ENCODE measurements at places on chromosomes 1 and 21. TPM values are rescaled to one million over a fixed set of nuclear protein-coding genes. Genes with fewer than 3 reads are reported as not detected.

The TRIM46 gene
- 6.2 TPM for total RNA-seq

The HPDL gene
- 7.8 TPM for total RNA-seq

The AZIN2 gene
- total RNA-seq: 3.6 TPM

The CHD5 gene
- 0.22 TPM for total RNA-seq

The IL22RA1 gene
- total RNA-seq: 0.24 TPM

DNA sequence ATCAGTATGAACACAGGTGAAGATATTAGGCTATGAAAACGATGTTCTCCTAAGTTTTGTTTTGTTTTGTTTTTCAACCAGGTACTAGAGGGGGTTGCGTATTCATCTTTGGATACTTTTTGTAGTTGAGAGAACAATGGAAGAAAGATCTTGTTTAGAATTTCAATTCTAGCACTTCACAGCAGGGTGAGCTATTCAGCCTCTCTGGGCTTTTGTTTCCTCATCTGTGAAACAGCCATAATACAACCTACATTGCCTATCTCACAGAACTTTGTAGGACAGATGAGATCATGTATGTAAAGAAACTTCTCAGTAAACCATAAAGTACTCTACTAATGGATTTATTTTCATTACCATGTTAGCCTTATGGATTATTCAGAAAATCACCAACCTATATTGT, 199.5 kb downstream of the GPATCH2 start:
- H3K27ac ChIP-seq: no peak overlapping the region
- no peaks in the 10 kb centered on the region for H3K27me3 ChIP-seq
- H3K4me1 ChIP-seq: no peaks in the 10 kb centered on the region
- no peak for DNase-seq

- peaks cover 24% of the 10 kb centered on the region for H3K4me1 ChIP-seq
- H3K4me3 ChIP-seq: no peak overlapping the region
- no peak for DNase-seq
- H3K36me3 ChIP-seq: no peaks in the 10 kb centered on the region
- H3K27me3 ChIP-seq: no peaks in the 10 kb centered on the region
Measured at GRCh38 chr1:39145331-39145965, 59.0 kb upstream of the MACF1 start.

GRCh38 chr21:37341254-37341960, 25.2 kb upstream of the DYRK1A start:
- peaks cover 25% of the 10 kb centered on the region for H3K4me1 ChIP-seq
- peak overlapping the region; percentile 50 for H3K27ac ChIP-seq
- H3K36me3 ChIP-seq: no peaks in the 10 kb centered on the region

- no peak for DNase-seq
- no peaks in the 10 kb centered on the region for H3K36me3 ChIP-seq
- H3K27ac ChIP-seq: no peak overlapping the region
- H3K4me3 ChIP-seq: no peak overlapping the region
- no peaks in the 10 kb centered on the region for H3K4me1 ChIP-seq
Measured at GRCh38 chr1:75449998-75450397, 160.9 kb downstream of the SLC44A5 start.

DNA sequence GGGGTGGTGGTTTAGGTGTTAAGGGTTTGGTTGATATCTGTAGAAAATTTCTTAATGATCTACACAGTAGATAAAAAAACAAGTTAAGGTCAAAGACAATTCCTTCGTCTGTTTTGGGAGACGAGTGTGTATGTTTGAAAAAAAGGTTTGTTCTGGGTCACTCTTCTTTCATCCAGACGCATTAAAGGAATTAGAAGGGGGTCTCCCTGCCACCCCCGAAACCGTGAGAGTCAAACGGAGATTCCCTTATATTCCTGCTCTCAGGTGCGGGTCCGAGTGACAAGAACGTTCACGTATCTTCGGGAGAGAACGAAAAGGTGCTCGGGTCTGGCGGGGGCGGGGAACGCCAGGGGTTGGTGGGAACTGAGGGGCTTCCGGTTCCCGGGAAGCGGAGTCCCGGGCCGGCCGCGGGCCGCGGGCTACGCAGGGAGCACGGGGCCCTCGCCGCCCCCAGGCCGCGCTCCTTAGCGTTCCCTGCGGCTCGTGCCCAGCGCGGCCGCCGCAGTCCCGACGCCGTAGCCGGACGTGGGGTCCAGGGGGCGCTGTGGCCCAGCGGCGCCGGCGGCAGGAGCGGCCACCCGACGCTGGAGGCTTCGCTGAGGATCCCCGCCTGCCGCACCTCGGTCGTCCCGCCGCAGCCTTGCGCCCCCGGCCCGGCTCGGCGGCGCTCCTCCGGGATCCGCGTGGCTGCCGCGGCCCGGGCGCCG, at the start of gene ZFYVE9:
TSS of gene ZFYVE9 (plus strand) at position 577 of the 707 bp plus-strand sequence. CDS start 91,118 bp downstream, outside the sequence.
- H3K36me3 ChIP-seq: no peaks in the 10 kb centered on the region
- peak within 1 kb of the TSS; percentile 94 for H3K27ac ChIP-seq
- peak; percentile 90 for DNase-seq

Data from A673 (cell line).